Choroid plexus epithelial cell (primary cell): ENCODE measurements at places on chromosomes 11 and 22.
A peak's percentile ranks its signal among the peaks of the same experiment; 100 is the strongest.

DNA sequence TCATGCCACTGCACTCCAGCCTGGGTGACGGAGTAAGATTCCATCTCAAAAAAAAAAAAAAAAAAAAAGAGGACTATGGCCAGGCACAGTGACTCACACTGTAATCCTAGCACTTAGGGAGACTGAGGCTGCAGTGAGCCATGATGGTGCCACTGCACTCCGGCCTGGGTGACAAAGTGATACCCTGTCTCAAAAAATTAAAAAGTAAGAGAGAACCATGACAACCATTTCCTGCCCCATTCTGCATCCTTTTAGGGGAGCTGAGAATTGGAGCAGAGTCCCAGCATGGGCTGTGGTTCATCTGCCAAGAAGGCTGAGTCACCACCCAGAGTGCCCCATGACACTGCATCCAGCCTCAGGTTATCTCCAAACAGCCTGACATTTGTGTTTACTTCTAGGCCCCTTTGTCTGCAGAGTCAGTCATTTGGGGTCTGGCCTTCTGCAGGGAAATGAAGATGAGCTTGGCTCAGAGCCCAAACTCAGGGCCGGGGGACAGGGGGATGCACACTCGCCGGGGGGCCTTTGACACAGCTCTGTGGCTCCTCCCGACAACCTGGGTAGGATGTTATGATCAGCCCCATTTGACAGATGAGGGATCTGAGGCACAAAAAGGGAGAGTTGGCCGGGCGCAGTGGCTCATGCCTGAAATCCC, 4.7 kb downstream of the CSDC2 start:
- DNase-seq = peak; percentile 84

GRCh38 chr11:15313862-15314261, 199.1 kb downstream of the INSC start:
- no peak for DNase-seq

DNA sequence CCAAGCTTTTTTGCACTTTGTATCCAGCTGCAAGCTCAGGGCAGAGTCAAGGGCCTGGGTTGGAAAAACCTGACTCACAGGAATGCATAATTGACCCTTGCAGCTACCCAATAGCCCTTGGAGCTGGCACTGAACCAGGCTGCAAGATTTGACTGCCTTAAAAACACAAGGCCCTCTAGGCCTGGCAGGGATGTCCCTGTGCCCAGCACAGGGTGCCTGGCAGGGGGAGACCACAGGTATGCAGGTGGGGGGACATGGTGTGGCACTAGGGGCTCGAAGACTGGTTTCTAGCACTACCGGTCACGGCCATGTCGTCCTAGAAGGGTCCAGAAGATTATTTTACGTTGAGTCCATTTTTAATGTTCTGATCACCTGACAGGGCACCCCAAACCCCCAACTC, 30.2 kb downstream of the SBF1 start:
- peak; percentile 88 for DNase-seq

DNA sequence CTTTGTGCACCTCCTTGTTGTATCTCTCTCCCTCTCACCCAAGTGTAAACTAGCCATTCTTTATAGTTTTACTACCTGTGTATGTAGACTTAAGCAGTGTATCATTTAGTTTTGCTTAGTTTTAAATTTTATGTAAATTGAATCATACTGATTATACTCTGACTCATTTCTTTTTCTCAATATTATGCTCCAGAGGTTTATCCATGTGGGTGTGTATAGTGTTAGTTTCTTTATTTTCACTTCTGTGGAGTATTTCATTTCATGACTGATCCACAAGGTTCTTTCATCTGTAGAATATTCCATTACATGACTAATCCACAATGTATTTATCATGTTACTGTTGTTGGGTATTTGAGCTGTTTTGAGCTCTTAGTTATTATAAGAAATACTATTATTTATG, 62.0 kb downstream of the CCDC34 start:
- DNase-seq = peak; percentile 13

GRCh38 chr22:39220890-39221850, 23.6 kb downstream of the PDGFB start:
- DNase-seq = no peak

DNA sequence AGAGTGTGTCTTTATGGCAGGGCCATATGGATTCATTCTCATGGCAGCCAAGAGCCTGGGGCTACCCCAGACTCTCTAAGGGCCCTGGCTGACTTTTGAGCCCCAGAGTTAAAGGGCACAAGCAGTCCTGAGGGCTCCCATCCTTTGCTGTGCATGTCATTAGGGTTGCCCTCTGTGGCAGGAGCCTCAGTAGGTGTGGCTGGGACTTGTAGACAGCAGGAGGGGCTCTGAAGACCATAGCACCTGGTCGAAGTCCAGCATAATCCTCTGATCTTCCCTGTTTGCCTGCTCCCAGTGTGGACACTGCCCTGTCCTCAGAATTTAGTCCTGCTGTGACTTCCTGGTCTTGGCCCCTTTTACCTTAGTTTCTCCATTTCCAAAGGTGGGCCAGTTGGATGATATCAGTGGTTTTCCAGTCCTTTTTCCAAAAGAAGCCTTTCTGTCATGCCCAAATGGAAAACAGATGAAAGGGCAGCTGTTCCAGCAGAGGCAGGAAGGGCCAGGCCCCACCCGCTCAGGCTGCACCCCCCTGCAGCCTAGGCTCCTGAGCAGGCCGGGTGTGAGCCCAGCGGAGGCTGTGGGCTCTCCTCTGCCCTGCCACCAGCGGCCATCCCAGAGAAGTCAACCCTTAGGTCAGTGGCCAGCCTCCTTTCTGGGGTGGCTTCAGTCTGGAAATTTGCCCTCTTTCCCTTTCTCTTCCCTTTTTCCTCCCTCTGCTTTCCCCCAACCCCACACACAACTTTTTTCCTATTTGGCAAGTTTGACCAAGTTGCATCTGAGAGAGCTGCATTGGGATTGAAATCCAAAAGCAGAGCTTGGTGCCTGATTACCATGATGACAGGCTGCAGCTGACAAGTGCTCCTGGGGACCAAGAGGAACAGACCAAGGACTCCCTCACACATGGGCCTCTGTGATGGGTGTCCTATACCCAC, 32.8 kb upstream of the SUSD2 start:
- DNase-seq = no peak

DNA sequence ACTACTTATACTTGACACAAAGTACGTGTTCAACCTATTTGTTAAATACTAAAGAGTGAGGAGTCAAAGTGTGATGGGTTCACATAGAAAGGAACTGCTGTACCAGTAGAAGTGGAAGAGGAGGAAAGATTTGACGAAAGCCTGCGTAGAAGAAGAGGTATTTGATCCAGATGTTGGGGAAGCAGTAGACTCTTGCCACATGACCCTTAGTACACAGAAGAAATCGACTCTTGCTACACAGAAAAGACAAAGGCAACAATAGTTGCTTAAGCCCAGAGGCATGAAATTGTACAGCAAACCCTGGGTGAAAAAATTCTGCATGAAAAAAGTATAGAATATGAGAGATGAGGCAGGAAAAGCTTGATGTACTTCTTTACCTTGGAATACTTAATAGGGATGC, 152.9 kb downstream of the ETS1 start:
- DNase-seq = no peak

DNA sequence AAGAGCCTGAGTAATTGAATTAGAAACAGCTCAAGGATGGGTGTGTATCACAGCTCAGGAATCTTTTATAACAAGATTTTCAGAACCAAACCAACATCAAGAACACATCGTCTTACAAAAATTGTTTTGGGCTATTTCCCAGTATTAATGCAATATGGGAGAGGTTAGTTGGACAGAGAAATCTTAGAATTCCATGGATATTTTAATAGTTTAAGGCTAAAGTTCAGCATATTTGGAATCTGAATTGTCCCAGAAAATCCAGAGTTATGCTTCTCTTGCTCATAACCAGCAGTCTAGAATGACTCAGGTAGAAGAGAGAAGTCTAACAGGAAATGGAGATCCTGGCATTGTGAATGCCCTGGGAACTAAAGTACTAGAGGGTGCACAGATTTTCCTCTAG, 74.6 kb downstream of the ADM start:
- peak; percentile 35 for DNase-seq

GRCh38 chr11:113505046-113505445, 29.8 kb upstream of the DRD2 start:
- DNase-seq = no peak

DNA sequence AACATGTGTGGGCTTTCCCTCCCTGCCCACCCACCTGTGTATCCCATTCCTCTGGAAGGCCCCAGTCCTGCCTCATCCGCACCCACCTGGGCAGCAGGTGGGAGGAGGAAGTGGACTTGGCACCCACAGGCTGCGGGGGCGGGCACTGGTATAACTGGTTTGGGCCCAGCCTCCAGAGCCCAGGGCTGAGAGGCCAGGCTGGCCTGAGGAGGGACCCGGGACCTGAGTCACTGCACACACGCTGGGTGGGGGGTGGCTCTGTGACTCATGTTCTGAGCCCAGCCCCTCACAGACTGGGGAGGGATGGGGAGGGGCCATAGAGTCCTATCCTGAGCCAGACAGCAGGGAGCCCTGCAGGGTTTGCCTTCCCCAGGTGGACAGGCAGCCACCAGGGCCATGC, 16.7 kb downstream of the PHLDA2 start:
- peak; percentile 77 for DNase-seq

- no peak for DNase-seq
Measured at GRCh38 chr11:2320568-2321310, 18.9 kb downstream of the TSPAN32 start.

- peak; percentile 78 for DNase-seq
Measured at GRCh38 chr22:44151676-44152075, 29.0 kb upstream of the PARVG start.

DNA sequence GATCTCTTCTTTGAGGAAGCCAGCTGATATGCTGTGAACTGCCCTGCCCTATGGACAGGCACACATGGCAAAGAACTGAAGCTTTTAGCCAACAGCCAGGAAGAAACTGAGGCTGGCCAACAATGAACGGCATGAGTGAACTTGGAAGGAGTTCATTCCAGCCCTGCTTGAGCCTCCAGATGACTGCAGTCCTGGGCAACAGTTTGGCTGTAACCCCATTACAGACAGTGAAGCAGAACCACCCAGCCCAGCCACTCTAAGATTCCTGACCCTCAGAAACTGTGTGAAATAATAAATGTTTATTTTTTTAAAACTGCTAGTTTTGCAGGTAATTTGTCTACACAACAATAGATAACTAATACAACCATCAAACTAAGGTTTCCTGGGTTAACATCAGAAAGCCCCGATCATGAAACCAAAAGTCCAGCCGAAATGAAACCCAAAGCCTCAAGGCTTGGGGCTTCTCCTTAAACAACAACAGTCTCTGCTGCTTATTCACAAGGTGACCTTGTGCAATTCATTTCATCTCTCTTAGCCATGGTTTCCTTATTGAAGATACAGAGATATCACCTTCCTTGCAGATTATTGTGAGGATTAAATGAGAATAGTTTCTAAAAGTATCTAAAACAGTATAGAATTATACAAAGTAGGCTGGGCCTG, 31.4 kb downstream of the PAK1 start:
- DNase-seq = no peak

DNA sequence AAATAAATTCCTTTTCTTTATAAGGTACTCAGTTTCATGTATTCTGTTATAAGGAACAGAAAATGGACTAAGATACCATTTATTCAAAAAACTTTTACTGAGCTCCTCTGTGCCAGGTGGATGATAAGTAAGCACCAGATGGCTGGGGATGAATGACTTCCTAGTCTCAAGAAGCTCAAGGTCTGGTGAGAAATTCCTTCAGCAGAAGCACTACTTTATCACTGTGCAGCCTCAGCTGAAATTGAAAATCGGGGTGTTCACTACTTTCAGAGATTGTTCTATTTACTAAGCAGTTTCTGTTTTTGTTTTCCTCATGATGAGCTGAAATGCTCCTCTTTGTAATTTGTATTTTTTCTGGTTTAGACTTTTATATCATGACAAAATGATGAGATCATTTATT, 7.8 kb downstream of the LDHAL6A start:
- no peak for DNase-seq

GRCh38 chr11:123264431-123264780, 69.4 kb upstream of the CLMP start:
- no peak for DNase-seq

DNA sequence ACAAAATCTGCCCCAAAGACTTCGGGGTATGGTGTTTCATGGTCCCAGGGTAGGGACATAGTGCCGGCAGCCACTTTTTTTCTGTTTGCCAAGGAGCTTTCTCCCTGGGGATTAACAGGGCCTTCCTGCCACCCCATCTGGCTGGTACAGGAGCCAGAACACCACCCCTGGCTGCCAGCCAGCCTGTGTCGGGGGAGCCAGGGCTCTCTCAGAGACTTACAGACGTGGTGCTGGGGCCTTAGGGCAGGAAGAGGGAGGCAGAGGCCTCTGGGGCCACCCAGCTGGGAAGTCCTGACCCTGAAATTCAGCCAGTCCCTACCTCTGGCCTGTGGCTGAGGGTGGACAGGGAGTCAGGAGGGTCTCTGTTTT, 52.4 kb upstream of the CDON start:
- DNase-seq = no peak

DNA sequence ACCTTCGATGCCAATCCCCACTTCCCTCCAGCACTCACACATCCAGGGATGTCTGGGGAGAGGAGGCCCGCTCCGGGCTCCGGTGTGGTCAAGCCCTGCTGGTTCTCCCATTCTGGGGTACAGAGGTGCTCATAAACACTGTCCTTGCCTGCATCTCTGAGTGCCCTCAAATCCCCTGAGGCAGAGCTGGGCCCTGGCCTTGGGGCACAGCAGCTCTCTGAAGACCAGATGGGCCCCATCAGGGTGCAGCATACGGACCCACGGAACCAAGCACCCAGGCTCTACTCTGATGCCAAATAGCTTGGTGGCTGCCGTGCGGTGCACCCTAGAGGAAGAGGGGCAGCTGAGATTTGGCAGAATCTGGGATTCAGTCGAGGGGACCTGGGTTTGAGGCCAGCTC, 35.7 kb upstream of the NNMT start:
- no peak for DNase-seq

DNA sequence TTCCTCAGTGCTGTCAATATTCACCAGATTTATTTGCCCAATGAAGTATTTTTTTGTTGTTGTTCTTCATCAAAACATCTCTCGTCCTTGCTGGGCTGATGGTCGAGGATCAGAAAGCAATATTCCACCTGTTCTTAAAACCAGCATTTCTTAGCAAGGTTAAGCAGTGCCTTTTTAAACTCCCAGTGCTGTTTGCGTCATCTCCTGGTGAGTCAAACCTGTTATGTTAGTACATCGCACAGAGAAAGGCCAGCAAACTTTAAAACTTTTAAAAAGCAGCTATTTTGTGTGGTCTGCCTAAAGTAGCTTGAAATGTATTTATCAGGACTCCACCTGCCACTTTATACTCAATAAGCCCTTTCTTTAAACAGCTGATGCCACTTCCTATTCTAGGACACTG, 802.0 kb downstream of the KCNA4 start:
- peak; percentile 58 for DNase-seq

DNA sequence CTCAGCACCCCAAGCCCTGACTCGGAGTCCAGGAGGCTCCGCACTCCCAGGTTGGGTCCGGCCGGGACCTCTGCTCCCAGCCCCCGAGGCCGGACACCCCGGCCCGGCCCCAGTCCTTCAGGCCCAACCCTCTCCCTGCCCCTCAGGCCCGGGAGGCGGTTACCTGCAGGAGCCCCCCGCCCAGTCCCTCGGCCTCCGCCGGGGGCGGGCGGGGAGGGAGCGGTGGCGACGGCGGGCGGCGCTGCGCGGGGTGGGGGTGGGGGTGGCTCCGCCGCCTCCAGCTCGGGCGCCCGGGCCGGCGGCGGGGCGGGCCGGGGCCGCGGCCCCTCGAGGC, 310 bp downstream of the TCF20 start:
- DNase-seq = no peak
